ENCODE measurements at places on chromosomes 2 and 18.

DNA sequence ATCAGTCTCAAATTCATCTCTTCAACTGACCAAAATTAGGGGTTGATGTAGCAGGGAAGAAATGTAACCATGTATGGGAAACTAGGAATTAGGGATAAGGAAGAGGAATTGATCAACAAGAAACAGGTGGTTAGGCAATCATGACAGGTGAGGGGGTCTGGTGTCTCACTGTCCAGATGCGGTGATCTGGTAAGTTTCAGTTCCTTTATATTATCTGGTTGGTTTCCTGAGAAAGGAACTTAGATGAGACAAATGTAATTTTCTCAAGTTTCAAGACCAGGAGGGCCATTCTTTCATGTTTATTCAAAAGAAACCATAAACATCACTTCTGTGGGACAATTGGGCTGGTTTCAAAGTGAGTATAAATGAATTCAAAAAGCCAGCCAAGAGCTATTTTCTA, 306.2 kb upstream of the KCNJ3 start:
- no peak for DNase-seq

DNA sequence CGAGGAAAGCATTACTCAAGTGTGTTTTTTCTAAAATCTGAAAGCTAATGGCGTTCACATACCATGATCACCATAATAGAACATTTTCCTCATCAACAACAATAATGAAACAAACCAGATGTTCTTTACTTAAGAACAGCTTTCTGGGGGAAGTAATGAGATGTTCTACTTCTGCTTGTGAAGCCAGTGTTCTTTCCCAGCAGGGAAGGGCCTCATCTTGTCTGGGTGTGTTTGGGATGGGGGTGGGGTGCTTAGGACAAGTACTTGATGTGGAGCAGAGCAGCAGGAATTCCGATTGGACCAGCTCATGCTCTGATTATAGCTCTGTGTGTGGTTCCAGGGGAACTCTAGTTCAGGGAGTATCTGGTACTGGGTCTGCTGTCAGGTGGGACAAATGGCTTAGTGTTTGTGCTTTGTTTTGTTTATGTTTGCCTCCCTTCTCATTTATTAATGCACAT, 163.0 kb upstream of the NOSTRIN start:
- no peak for DNase-seq

DNA sequence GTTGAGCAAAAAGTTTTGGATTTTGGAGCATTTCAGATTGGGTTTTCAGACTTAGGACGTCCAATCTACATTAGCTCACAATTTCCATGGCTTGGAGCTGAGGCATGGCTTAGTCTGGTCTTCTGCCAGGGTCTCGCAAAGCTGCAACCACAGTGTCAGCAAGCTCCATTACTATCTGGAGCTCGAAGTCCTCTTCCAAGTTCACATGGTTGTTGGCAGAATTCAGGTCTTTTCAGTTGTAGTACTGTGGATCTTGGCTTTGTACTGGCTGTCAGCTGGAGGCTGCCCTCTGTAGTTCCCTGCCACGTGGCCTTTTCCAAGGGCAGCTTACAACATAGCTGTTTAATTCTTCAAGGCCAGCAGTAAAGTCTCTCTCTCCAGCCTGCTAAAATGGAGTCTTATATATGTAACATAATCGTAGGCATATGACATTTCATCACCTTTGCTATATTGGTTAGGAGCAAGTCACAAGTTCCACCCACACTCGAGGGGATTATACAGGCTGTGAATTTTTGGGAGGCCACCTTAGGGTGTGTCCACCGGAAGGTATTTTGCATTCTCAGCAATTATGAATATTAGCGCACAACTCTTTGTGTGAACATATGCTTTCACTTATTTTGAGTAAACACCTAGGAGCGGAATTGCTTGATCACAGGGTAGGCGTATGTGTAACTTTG, 41.5 kb upstream of the EPC2 start:
- DNase-seq, result no peak

- no peak for DNase-seq
Measured at GRCh38 chr2:212626371-212626918, 87.8 kb upstream of the ERBB4 start.

GRCh38 chr18:23337599-23338444, 115.3 kb upstream of the RIOK3 start:
- DNase-seq, result no peak

DNA sequence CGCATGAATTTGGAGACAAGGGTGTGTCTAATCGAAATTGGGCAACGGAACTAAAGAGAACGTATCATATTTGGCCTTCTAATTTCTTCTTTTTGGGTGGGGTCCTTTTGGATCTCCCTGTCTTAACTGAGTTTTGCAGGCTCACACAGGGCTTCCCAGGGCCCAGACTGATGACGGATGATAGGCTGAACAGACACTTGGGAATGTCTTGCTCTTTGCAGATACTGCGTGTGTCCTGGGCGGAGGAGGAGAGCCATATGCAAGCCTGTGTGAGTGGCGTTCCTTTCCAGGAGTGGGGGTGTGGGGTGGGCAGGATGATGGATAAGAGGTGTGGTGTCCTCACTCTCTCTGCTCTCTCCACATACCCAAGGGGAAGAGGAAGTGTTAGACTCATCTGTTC, 40.1 kb downstream of the TNP1 start:
- DNase-seq, result no peak

DNA sequence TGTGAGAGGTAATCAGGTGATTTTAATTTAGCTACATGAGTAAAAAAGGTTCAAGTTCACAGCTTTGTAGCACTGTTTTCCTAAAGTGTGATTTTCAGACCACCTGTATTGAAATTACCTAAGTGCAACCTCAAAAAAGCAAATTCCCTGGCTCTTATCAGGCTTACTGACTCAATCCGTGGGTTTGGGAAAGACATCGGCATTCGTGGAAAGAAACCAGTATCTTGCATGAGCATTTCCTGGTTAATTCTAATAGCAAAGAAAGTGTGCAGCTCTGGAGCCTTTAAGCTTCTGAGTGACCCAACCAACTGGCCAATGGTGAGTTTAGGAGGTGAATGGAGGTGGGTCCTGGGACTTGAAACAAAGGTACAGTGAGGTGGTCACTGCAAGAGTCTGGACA, 300.9 kb downstream of the NBAS start:
- no peak for DNase-seq

DNA sequence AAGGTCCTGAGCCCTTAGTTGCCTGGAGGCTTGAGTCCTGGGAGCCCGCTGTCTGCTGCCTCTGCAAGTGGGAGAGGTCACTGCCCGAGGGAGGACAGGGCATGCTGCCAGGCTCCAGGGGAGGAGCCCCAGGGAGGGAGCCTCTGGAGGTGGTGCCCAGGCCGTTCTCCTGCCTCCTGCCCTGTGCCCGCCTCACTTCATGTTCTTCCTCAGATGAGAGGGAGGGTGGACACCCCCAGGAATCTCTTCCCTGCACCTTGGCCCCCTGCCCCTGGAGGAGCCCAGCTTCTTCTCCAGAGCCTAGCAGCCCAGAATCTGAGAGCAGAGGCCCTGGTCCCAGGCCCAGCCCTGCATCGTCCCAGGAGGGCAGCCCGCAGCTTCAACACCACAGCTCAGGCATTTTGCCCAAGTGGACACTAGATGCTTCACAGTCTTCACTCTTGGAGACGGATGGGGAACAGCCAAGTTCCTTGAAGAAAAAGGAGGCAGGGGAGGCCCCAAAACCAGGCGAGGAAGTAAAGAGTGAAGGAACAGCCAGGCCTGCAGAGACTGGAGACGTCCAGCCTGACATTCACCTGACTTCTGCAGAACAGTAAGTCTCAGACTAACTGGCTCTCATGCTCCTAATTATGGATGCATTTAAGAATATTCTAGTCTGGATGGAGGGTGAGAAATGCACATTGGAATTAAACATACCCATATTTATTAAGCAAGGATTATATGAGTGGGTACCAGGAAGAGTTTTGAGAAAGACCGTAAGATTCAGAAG, 12.1 kb downstream of the PSD4 start:
- DNase-seq, result no peak

DNA sequence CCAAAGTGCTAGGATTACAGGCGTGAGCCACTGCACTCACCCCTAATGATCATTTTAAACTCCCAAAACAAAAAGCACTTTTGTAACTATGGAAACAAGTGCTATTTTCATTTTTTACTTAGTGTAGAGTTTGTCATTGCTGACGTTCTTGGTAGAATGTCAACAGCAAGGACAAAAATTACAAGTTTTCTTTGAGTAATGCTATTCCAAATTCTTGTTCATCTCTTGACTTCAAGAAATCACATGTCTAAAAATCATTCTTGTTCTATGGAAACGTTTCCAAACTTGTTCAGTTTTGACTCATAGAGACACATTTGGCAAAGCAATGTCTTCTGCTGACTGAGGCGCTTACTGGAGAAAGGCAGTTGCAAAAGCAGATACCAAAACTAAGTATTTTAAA, 82.6 kb downstream of the MBP start:
- DNase-seq, result no peak

DNA sequence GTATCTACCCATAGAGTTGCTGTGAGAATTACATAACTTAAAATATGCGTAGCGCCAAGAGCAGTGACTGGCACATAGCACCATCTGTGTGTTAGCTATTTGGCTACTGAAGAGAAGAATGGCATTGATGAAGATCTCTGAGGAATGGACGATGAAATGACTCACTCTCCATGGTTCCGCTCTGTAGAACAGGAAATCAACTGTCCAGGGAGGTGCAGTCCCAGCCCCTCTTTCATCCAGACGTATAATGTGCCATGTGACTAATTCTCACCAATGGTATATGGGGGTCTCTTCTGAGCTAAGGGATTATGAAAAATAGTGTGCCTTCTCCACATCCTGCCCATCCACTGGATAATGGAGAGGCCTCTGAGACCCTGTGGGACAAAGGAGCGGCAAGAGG, 254.8 kb downstream of the CYP26B1 start:
- DNase-seq, result no peak

GRCh38 chr2:189614585-189614984, 34.0 kb upstream of the SLC40A1 start:
- DNase-seq, result no peak

DNA sequence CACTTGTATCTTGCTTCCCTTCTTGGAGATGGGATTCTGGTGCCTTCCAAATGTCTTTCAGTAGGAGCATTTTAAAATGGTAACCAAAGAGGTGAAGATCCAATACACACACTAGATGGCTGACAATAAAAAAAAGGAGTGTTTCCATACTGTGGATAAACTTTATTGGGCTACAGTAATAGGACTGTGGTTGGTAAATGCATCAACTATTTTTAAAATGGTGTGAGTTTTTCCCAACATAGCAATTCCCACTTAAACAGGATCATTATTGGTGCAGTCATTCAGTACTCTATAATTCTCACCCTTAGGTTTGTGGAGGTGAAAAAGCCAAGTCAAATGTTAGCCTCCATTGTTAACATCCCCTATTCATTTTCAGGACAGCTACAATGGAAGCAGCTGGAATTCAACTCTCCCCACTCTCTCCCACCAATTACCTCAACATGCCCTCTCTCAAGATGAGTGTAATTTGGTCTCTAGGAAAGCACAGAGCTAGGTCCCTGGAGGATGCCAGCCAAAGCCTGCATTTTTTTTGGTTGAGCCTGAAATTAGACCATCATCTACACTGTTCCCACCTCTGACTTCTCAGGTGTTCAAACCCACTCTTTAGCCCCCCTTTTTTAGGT, 273.3 kb downstream of the TCF4 start:
- no peak for DNase-seq

DNA sequence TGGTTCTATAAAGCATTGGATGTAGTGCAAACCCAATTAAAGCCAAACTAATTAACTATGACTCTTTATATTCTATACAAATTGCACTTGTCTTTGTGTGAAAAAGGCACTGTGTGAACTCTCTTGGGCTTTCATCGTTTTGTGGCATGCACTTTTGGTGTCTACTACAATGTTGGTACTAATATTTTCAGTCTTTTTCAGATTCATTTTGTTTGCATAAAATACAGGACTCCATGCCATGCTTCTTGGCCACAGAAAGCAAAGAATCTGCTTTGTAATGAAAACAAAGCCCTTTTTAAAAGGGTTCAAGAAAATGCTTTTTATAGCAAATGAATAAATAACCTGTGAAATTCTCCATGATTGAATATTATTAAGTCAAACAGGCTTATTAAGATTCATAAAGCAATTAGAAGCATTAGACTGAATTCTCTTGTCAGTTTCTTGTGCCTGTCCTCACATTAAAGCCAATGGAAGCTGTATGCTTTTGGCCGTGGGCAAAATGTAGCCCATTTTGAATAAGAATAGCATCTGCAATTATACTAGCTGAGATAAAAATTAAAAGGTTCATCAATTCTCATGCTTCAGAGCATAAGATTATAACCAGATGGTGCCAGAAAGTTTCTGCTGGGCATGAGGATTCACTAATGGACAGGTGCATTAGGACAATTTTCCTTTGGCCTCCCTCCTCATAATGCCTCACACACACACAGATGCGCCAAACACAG, 1665.2 kb downstream of the SUCLG1 start:
- no peak for DNase-seq

- no peak for DNase-seq
Measured at GRCh38 chr2:120979921-120980320, 244.3 kb downstream of the GLI2 start.

- no peak for DNase-seq
Measured at GRCh38 chr2:148978706-148979105, 59.8 kb upstream of the LYPD6B start.

GRCh38 chr2:68157002-68157401, 686 bp upstream of the PNO1 start:
- DNase-seq, result no peak

Data from kidney capillary endothelial cell (primary cell).